Breast epithelium (tissue), 4 donors: ENCODE measurements at places on chromosomes 5 and 9. TPM values are rescaled to one million over a fixed set of nuclear protein-coding genes. Genes with fewer than 3 reads are reported as not detected.

GRCh38 chr9:69951411-69951810 lies 92.2 kb upstream of the MAMDC2 start:
- DNase-seq, result no peak

DNA sequence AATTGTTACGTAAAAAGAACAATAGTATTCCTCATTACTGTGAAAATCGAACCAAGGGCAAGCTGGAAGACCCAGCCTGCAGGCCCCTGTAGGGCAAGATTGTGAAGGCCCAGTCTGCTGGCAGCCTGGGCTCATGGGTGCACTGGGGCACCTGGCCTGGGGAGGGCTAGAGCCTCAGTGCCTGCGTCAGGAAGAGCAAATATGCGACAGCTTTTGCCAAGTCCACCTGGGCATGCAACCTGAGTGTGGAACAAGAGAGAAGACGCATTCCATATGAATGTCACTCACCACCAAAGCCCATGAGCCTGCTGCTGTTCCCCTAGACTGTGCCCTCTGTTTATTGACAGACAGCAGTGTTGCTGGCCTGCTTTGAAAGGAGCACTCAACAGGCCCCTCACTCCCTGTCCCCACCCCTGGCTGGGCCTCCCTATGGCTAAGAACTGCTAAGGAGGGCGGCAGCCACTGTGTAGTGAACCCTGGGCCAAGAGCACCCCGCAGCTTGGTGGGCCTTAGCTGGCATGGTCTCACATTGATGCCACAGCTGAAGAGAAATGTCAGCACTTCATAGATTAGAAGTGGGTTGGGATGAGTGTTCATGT lies 28.2 kb downstream of the PSD2 start:
- no peak for DNase-seq

GRCh38 chr5:94423411-94423810 lies 195.0 kb downstream of the KIAA0825 start:
- no peak for DNase-seq

The DNAJB5 gene
- total RNA-seq, result 9.0 TPM

The TMEM8B gene
- total RNA-seq, result 6.7 TPM

The MEGF10 gene
- total RNA-seq, result 14.4 TPM

The ANKRD18B gene
- total RNA-seq, result not detected
